ENCODE measurements at places on chromosomes 4 and X.

DNA sequence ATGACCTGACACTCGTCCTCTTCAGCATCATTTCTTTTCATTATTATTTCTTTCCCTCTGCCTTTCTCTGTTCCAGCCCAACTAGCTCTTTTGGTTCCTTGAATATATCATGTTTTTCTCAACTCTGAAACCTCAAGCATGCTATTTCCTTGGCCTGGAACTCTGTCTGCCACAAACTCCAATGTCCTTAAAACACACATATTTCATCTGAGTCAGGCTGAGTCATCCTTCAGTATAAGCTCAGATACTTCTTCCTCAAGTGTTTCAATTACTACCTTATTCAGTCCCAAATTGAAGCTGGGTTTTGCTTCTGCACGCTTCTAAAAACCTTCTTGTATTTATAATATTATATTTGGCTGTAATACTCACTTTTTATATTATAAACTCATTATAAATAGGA is 424.2 kb downstream of the PDGFC start:
- DNase-seq = no peak

- no peak for DNase-seq
Observed at GRCh38 chr4:82913305-82913704, 12.8 kb downstream of the THAP9 start.

DNA sequence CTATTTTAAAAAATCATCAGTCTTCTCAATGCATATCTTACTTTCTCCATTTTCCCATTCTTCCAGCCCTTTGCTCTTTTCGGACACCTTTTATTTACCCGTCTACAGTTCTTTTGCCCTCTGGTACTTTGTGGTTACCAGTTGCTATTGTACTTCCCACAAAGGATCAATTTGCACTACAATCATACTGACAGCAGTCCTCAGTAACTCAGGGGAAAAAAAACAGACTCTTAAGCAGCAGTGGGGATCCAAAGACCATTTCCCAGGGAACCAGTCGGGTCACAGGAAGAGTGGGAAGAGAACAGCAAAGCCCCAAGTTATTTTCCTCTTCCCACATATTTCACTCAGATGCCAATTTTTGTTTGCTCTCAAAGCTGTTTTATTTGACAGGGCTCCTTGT is 23.1 kb downstream of the DMD start:
- DNase-seq = no peak

DNA sequence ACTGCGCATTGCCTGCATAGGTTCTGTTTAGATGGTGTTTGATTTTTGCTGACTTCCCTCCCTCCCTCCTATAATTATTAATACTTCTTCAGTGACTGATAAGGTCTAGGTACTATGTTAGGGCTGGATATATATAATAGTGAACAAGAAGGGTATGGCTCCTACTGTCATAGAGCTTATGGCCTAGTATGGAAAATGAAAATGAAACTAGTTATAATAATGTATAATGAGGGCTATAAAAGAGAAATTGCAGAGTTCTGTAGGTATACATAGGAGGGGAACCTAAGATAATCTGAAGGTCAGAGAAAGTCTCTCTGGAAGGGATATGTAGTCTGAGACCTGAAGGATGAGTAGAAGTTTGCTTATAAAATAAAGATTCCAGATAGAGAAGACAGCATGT is 102.1 kb downstream of the DCK start:
- no peak for DNase-seq

GRCh38 chrX:133907606-133908005 is 77.8 kb downstream of the GPC3 start:
- no peak for DNase-seq

DNA sequence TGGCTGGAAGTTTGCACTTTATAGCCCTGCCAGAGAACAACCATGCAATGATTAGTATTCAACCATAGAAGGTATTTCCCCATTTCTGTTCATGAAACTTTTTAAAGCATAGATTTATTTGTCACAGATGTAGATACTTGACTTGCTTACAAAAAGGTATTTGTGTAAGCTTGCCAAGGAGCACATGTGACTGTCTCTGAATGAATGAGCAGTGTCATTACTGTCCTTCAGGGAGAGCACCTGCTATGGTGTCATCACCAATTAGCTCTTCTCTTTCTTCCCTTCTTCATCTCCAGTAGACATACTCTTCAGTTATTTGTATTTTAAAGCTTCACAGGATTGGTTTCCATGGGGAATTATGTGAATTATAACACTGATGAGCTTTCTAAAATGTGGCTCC is 1064.7 kb upstream of the GRIA3 start:
- DNase-seq = no peak

- DNase-seq = peak; percentile 2
Observed at GRCh38 chrX:147917700-147918695, 6.3 kb downstream of the FMR1 start.

- no peak for DNase-seq
Observed at GRCh38 chr4:14182148-14182547, 554.6 kb upstream of the BOD1L1 start.

- no peak for DNase-seq
Observed at GRCh38 chrX:136866337-136867095, 14.0 kb downstream of the RBMX start.

DNA sequence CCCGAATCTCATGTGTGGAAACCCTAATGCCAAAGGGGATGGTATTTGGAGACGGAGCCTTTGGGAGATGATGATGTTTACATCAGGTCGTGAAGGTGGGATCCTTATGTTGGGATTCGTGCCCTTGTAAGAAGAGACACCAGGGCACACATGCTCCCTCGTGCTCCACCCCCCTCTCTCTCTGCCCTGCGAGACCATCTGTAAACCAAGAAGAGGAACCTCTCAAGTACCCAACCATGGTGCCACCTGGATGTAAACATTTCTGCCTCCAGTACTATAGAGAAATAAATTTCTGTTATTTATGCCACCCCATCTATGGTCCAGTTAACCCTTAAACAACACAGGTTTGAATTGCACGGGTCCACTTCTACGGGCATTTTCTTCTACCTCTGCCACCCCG is 179.4 kb downstream of the DHRSX start:
- DNase-seq = no peak

DNA sequence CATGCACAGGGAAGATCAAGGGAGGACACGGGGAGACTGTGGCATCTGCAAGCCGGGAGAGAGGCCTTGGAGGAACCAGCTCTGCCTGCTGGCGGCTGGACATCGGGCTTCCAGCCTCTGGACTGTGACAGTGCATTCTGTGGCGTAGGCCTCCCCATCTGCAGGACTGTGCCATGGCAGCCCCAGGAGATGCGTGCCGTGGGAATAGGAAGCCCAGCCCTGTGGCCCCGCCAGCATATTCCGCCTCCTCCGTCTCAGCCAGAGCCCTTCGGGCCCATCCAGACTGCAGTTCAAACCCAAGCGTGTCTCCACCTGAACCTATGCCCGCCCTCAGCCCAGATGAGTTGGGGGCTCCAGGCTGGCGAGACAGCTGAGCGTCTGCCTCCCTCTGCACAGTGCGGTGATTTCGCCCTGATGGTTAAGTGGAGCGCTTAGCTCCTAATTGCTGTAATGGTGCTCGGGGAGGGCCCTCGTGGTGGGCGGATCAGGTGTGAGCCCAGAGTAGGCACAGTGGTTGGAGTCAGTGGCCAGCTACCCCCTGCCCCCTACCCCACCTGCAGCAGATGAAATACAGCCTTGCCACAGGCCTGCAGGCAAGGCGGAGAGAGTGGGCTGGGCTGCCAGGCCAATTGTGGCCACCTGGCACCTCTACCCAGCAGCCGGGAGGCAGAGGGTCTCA is 133.9 kb downstream of the HMX1 start:
- DNase-seq = no peak

- DNase-seq = no peak
Observed at GRCh38 chr4:14719053-14719452, 283.2 kb upstream of the CPEB2 start.

- DNase-seq = no peak
Observed at GRCh38 chrX:147891896-147892295, 19.8 kb upstream of the FMR1 start.

DNA sequence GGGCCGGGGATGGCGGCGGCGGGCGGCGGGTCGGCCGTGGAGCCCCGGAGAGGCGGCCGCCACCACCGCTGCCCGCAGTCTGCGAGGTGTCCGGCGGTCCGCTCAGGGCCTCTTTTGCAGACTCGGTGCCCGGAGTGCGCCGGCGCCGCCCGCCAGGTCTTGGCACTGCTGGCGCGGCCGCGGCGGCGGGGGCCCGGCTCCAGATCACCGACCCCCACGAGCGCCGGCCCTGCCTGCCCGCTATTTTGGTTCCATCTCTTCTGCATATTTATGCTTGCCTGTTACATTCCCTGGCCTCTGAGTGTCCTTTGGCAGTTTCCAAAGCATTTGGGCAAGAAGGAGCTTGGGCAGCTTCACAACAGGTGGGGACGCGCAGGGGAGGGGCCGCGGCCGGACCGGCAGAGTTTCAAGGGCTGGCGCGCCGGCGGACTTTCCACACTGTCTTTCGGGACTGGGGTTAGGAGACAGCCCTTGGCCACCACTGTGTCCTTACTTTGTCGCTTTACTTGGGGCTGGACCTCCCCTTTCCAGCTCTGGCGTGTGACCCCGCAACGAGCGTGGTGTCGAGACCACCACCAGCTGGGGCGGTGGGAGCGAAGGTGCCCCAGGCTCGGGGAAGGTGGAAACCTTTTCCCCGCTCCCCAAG is 668 bp upstream of the TAPT1 start:
- no peak for DNase-seq

DNA sequence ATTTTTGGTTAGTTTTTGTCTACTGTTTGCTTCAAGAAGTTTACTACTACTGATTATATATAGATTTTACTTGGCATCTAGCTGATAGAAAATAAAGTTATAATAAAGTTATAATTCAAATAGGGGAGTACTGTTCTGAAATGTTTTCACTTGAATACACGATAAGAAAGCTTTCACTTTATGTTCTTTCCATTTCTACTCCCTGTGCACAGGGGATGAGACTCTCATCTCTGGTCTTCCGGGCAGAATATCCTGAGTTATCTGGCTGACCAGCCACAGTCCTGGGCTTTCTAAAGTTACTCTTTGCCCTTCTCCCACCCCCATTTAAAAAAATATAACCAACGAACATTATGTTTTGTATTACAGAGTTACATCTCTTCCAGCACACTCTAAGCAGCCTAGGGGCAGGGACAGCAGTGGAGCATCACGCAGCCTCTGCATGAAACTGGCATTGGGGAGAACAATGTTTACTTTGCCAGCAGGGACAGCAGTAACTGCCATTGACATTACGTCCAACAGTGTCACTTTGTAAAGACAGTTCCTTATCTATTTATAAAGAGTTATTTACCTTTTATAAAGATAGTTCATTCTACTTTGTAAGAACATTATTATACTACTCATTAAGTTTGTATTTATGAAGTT is 64.3 kb downstream of the METTL14 start:
- DNase-seq = no peak

GRCh38 chr4:34964613-34965012 is 1279.7 kb downstream of the ARAP2 start:
- no peak for DNase-seq

- DNase-seq = no peak
Observed at GRCh38 chr4:4860600-4861389, 1.3 kb downstream of the MSX1 start.

DNA sequence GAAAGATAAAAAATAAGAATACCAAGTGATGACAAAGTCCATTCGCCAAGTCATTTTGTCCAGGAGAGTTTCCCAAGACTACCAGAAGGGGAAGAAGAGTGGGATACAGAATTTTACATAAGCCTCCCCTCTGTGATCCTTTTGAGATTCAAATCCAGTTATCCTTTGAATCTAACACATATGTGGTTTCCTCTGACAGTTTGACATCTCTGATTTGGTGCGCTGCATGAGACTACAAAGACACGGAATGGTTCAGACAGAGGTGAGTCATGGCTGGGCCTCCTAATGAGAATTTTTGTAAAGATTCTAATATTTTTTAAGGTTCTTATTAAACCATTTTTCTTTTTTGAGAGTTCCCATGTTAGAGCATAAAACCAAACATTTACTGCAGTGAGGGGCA is 38.3 kb downstream of the SLC10A6 start:
- DNase-seq = no peak

- peak; percentile 27 for DNase-seq
Observed at GRCh38 chr4:162015090-162015489, 148.7 kb downstream of the FSTL5 start.

DNA sequence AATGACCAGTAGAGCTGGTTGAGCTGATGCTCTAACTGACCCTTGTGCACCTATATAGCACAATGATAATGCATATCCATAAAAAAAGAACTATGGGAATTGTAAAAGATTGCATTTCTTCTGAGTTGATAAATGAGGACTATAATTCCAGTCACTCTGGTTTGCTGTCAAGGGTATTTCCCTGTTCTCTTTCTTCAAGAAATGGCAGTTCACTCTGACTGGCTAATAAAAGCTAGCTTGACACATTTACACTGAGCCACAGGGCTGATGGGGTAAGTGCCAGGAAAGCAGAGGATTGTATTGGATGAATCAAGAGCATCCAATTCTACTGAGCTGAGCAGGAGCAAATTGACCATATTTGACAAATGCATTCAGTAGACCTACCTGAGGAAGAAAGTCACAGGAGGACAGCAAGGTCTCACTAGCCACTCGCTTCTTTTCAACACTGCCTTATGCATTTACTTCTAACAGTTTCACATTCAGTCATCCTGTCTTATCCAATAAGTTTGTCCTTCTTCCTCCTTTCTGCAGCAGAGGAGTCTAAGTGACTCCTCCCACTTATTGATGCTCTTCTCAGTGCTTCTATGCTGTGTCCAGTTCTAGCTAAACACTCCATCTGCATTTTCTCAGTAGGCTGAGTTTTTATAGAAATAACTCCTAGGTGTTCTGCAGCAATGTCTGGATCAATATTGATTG is 43.0 kb downstream of the RBMX2 start:
- no peak for DNase-seq

GRCh38 chr4:119628281-119629141 is at the start of gene PDE5A:
TSS of gene PDE5A (minus strand) at chr4:119628804. CDS start at chr4:119628671, 133 bp downstream.
- DNase-seq = no peak

DNA sequence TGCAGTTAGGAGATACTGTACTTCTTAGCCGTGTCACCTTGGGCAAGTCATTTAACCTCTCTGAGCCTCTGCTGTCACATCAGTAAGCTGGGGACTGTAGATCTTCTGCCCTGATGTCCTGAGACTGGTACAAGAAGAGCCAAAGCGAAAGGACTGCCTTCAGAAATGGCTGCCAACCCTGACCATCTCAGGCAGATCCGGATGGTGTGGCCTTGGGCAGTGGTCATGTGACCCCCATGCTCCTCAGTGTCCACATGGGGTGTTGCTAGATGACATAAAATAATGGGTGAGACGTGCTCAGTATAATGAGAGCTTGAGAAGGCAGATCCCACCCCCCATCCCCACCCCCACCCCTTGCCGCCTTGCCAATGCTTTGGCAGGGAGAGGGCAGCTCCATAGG is 60.4 kb upstream of the MTM1 start:
- DNase-seq = no peak

- DNase-seq = no peak
Observed at GRCh38 chr4:139920486-139921002, 233.4 kb downstream of the MAML3 start.

GRCh38 chr4:32824336-32824735 is 2104.2 kb downstream of the PCDH7 start:
- no peak for DNase-seq

- DNase-seq = no peak
Observed at GRCh38 chr4:158529505-158529904, 7.8 kb downstream of the RXFP1 start.

GRCh38 chr4:526189-526909 is 27.3 kb downstream of the PIGG start:
- no peak for DNase-seq

- DNase-seq = no peak
Observed at GRCh38 chrX:75303795-75304194, 29.9 kb downstream of the UPRT start.

- DNase-seq = no peak
Observed at GRCh38 chr4:3660086-3660927, 105.9 kb upstream of the ADRA2C start.
